Brain microvascular endothelial cell (primary cell): ENCODE measurements at places on chromosomes 3 and 15.

DNA sequence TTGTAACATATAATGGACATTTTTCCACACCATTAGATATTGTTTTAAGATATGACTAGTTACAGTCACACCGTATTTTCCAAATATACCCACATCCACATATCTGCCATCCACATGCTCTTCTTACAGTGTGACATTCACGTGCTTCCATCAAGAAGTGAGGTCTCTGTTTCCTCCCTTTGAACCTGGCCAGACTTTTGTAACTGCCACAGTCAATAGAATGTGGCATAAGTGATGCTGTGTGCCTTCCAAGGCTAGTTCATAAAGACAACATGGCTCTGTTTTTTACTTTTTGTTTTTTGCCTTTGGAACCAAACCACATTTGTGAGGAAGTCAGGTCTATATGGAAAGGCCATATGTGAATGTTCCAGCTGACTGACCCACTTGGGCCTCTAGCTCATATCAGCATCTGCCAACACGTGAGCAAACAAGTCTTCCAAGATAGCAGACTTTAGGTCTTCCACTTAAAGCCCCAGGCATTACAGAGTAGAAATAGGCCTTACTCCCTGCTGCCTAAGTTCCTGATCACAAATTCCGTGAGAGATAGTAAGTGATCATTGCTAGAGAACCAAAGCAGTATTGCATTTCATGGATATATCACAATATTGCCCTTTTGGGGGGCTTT is 27.1 kb downstream of the EIF1B start:
- no peak for DNase-seq

GRCh38 chr3:145807990-145808389 is 353.0 kb downstream of the PLOD2 start:
- peak; percentile 81 for DNase-seq

DNA sequence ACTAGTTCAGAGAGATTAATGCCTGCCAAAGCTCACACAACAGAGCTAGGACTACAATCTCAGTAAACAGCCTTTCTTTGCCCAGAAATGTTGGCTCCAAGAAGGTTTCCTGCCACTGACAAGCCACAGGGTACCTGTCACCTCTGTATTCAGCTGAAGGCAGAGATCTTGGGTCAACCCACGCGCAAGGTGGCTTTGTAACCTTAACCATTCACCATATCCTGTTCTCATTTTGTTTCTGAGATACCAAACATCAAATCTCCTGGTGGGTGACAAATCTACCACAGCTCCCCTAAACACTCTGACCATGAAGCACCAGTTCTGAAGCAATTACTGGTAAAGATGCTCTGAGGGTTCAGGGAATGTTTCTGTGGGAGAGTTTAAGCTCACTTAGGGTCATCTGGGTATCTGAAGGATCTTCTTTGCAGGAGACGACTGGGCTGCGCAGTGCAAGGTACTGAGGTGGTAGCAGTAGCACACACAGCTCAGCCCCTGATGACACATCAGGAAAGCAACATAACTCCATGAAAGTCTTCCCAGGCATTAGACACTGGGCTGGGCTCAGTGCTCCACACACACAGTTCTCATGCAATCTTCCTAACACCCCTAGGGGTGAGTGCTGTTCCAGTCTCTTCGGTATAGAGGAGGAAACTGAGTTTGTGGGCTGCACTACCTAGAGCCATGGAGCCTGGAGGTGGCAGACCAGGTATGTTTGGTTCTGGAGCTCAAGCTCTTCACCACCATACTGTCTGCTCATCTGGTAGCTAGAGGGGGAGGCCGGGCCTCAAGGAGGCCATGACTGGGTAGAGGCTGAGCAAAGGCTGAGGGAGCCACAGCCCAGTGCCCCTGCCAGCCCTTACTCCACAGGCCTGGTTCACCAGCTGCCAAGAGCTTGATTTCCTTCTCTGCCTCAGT is 7.7 kb downstream of the CXCR6 start:
- DNase-seq = no peak

DNA sequence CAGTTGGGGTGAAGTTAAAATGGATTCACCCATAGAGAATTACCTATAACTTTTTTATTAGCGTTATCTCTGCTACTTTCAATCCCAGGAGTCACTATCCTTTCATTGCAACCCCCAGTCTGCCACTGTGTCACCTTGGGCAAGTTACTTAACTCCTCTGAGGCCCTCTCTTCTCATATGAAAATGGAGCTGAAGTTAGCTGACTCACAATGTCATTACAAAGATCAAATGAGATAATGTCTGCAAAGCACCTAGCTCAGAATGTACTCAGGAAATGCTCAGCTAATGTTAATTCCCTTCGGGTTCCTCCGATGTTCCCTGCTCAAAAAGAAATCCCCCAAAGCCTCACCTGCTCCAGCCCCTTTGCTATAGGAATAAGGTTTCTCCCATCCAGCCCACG is 50.0 kb downstream of the TRIM42 start:
- no peak for DNase-seq

- DNase-seq = no peak
Observed at GRCh38 chr3:121096953-121097352, 188.9 kb downstream of the STXBP5L start.

GRCh38 chr3:49019941-49020329 is 1.6 kb upstream of the DALRD3 start:
- DNase-seq = no peak

DNA sequence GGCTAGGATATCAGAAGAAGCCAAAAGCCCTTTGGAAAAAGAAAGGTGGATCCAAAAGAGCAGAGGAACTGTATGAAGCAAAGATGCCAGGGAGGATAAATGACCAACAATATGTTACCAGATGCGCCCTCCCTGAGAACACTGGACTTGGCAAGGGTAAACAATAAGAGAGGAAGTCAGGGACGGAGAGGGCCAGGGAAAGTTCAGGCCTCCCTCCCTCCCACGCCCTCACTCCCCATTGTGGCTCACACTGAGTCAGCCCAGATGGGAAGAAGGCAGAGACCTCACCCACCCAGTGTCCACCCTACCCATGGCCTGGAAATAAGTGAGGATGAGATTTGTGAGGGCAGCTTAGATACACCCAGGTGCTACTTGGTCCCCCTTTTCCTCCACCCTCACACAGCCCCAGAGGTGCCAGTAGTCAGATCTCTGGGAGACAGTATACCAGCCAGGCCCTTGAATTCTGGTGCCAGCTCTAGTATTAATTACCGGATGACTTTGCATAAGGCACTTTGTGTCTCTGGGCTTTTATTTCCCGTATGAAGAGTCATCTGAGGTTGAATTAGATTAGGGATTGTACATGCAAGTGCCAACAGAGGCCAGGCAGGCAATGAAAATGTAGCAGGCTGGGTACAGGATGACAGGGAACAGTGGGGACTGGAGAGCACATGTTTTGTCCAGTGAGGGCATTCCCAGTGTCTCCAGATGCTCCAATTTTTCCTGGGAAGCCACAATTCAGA is 35.1 kb upstream of the FRMD4B start:
- no peak for DNase-seq

GRCh38 chr3:57079474-57079831 is 19.0 kb downstream of the SPATA12 start:
- no peak for DNase-seq

DNA sequence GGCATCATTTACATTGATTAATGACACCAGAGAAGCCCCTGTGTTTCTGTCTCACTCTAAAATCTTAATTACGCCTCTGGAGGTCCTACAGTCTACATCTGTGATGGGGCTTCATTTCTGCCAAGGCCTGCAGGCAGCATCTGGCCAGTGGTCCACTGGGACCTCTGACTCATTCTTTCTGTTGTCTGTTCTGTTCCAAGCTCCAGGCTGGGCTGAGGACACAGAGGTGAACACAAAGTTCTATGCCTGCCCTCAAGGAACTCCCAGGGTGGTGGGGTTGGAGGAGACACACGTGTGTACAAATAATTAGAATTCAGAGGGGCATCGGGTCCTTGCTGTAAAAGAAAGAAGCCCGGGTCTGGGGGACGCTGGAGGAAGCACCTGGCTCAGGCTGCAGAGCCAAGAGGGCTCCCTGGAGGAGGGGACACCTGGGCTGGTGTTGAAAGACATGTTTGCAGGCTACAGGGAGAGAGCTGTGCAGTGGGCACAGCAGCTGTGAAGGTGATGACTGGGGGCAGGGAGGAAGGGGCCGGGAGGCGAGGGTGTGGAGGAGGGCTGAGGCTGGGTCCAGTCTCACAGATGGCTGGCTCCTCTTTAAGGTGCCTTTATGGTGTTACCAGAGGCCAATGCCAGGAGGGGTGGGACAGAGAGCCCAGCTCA is 103.3 kb upstream of the PRR23E start:
- no peak for DNase-seq

DNA sequence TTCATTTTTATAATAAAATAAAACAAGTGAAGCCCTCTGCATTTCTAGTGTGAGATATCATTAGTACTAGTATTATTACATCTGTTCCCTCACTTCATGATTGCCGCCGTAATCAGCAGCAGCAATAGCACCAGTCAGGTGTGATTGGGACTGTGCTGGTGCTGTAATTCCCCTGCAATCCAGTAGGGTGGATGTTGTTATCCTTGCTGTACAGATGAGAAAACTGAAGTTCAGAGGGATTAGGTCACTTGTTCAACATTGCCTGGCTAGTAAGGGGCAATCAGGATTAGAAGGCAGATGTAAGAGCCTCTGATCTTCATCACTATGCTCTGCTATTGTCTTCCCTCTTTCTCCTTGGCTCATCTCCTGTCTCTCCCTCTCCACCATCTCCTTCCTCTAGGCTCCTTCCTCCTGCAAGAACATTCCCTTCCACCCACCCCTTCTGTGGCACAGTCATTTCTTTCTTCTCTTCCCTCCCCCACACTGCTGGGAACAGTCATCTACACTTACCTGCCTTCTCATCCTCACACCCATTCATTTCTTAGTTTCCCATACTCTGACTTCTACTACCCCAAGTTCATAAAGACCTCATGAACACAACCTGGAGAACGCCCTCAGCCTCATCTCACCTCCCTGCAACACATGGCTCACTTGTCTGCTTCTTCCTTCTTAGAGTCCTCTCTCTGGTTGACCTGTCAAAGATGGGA is 29.7 kb downstream of the CRYGS start:
- DNase-seq = no peak

DNA sequence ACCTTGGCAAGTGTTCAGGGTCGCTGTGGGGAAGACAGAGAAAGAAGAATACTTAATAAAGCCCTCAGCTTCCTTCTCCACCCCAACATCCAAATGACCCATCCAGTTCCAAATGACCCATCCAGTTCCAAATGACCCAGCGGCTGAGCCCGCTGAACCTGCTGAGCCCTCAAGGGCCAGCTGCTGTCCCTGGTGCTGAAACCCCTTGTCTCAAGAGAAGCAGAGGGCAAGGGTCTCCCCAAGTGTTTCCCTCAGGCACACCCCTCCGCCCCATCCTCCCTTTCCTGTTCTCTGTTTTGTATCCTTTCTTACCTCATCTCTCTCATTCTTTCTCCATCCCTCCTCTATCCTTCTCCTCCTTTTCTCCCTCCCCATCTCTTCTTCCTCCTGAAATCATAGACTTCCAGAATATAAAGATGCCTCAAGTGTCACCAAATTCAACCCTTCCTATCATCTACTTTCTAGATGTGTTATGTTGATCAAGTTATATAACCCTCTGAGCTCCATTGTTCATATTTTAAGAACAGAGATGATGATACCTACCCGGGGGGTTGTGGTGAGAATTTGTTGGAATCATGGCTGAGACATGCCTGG is 29.0 kb downstream of the CCDC33 start:
- no peak for DNase-seq

- no peak for DNase-seq
Observed at GRCh38 chr3:133925960-133926735, 30.5 kb upstream of the RAB6B start.

DNA sequence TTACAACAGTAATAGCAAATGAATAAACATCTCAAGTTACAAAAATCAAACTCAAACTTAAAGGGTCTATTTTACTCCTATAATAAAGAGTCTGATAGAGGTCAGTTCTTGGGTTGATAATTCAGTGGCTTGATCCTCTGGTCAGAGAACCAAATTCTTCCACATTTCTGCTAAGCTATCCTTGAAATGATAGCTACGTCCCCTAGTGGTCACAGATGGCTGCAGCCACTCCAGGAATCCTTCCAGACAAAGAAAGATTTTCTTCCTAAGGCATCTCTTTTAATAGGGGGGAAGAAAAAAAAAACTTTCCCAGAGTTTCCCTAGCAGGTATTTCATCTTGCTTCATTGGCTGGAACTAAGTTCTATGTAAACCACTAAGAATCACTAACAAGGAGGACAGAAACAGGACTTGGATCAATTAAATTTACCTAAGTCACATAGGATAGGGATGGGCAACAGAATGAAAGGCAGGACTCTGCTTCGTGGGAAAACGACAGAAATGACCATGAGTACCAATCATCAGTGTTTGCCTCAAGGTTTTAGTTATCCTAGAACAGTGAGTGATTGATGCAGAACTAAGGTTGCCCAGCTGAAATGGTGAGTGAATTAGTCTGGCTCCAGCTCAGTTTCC is 160.7 kb downstream of the STAC start:
- peak; percentile 47 for DNase-seq

GRCh38 chr3:113271189-113271588 is 59.8 kb downstream of the BOC start:
- no peak for DNase-seq

DNA sequence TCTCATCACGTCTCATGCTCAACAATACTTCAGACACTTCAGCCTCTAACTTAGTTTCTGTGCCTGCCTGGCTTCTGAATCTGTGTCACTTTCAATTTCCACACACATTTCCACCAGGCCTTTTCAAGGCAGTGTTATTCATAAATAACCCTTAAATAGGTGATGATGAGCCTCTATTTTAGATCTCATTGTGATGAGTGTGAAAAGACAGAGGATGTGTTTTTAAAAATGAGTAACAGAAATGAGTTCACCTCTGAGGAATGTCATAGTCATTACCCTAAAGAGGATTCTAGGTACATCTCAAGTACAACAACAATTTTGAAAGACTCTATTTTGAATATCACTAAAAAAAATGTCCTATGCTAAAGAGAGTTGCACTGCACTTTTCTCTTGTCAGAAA is 64.6 kb downstream of the STAC start:
- DNase-seq = no peak

DNA sequence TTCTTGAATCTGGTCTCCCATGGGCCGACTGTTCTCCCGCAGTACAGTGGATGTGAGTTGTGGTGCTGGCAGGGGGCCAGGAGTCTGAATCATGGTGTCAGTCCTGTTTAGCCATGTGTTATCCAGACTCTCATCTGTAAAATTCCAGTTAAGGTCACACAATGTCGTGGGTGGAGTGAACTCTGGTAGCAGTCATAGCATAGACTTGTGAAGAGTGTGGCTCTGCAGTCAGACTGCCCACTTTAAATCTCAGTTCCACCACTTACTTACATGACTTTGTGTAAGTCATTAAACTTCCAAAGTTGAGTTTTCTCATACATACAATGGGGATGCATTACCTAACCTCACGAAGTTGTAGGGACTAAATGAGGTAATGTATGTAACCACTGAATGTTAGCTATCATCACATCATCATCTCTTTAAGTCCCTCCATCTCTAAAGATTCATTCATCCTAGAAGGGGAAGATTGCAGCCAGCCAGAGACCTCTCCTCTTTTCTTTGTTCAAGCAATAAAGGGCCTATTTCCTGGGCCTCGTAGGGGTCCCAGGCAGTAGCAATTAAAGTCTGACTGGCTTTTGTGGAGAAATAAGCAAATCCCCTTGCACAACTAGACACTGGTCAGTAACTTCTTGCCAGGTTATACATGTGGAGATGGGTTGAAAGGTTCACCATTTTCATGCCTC is 93.9 kb downstream of the PCCB start:
- DNase-seq = peak; percentile 99
